Fibroblast of mammary gland (primary cell): ENCODE measurements at places on chromosomes 11 and 22.

DNA sequence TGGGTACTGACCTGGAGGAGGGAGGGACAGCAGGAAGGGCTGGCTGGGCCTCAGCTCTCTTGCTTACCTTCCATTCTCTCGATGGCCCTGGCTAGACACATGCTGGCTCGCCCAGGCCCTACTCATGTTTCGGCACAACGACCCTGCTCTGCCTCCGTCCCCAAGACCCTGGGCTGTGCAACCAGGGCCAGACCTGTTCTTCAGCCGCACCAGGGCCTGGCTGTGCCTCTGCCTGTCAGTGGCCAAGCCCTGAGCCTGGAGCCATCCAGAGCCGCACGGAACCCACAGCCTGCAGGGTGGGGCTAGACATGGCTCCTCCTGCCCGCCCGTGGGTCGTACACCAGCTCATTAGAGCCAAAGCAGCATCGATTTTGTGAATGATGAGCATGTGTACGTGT lies 47.5 kb downstream of the RTN4R start:
- no peak for DNase-seq

GRCh38 chr11:9858822-9859221 lies 194.9 kb downstream of the SWAP70 start:
- DNase-seq, result no peak

DNA sequence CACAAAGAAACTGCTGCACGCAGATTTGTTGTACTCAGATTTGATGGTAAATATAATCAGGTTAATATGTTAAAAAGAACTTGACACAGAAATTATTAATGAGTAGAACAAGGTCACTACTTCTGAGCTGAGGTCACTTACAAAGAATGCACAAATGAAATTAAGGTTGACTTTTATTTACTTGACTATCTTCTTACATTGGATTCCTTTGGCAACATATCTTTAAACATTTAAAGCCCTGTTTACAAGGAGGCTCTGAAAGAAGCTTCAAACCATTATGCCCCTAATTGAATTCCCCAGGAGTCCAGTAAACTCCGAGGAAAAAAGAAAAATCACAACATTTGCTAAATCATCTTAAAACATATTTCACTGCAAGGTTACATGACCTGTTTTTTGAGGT lies 245.5 kb downstream of the SOX6 start:
- DNase-seq, result no peak

DNA sequence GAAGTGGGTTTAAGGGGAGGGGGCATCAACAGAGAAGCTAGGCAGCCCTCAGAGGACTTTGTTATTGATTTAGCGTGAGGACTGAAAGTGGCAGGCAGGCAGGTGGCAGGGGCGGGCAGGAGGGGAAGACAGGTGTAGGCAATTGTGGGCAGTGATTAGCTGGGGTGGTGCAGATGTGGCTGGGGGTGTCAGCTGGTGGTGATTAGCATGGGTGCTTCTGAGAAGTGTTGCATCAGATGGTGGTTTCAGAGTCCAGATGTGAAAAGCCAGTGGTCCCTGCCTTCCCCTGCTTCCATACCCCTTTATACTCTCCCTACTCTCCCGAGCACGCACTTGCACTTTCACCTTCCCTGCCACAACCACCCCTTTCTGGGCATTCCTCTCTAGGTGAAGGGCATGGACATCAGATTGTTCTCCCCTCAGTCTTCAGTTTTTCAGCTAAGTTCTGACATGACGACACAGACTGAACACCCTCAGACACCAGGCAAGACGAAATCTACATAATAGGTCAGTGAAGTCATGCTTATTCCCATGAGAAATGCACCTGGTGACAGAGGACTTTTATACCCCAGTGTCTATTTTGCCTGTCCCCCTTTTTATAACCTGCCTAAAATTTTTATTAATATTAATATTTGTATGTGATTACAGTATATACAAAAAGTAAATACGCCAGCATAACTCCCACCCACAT lies 435.7 kb upstream of the CADM1 start:
- no peak for DNase-seq
